ENCODE measurements at places on chromosomes 2 and 18.

DNA sequence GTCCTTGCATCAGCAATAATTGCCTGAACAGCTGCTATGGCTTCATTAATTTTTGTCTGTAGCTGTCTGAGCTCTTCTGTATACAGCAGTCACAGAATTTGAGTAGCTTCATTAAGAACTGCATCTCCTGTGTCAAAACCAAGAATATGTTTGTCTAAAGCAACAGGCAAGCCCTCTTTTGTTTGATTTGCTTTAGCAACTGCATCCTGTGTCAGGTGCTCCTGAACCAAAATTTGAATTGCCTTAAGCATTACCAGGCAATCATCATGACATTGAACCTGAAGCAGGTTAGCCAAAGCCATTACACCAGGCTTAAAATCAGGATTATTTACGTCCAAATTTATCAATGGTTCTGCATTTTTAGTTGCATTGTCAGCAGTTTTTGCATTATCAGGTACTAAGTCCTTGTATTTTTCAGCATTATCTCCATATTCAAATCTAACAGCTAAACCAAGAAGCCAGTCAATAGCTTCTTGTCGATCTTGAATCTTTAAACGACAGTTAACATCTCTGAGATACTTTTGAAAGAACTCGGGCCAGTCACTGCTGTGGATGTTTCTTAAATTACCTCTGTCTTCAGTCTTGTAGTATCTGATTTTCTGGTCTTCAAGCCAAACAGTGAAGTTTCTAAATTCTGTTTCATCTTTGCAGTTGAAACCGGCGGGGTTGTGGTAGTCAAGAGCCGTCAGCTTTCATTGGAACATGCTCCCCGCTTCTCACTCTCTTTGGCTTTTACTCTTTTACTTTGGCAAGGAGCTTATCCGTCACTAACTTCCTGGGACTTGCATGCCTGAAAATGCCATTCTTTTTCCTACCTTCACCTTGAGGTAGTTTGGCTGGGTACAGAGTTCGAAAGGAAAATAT, 42.2 kb downstream of the MERTK start:
- no peak for DNase-seq

DNA sequence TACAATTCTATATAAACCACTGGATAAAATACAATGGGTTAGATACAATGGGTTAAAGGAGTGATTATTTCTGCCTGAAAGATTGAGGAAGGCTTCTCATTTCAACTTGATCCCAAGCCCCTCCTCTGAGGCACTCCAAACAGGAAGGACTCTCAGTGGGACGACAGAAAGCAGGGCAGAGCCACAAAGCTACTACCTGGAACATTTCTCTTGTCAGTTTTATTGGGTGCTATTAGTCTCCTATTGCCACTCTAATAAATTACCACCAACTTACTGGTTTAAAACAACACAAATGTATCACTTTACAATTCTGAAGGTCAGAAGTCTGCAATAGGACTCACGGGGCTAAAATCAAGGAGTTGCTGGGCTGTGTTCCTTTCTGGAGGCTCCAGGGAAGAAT, 146.7 kb downstream of the MREG start:
- no peak for DNase-seq

GRCh38 chr2:220936641-220937197, 635.4 kb downstream of the EPHA4 start:
- no peak for DNase-seq

GRCh38 chr2:28373854-28374253, 18.8 kb upstream of the FOSL2 start:
- no peak for DNase-seq

GRCh38 chr18:55220523-55220922, 261.3 kb upstream of the CCDC68 start:
- no peak for DNase-seq

GRCh38 chr2:129437725-129438124, 541.7 kb upstream of the RAB6C start:
- no peak for DNase-seq

Data from NCI-H226 (cell line).